ENCODE measurements at places on chromosomes 1 and 21.

- H3K27ac ChIP-seq: no peak overlapping the region
- H3K4me3 ChIP-seq: no peak overlapping the region
- no peak for DNase-seq
- H3K4me1 ChIP-seq: peaks cover 1% of the 10 kb centered on the region
Measured at GRCh38 chr21:25518491-25518911, 88.8 kb downstream of the MRPL39 start.

DNA sequence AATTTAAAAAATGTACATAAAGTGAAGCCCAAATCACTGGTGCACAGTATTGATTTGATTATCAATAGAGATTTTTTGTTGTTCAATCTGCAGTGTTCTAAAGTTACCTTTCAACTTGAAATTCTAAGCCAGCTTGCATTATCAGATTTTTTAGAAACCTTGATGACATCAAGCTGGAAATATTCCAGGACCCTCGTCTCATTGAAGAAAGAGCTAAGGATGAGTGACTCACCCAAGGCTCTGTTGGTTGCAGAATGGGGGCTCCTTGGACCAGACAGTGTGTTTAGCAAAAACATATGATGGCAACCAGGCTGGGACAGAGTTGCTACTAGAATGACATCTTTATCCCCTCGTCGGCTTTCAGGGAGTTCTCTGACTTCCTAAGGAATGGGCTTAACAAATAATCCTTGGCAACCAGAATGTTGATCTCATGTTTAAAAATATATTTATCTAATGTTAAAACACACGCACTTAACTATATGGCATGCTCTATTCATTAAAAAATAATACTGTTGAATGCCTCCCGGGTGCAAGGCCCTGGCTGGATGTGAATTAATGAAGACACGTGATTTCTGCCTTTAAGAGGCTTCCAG lies 79.7 kb downstream of the RUNX3 start:
- no peaks in the 10 kb centered on the region for H3K36me3 ChIP-seq
- 0 out of 2 replicates have a peak, but pooled peaks cover 2% of the 10 kb centered on the region for H3K4me1 ChIP-seq
- no peak for DNase-seq
- peaks cover 1% of the 10 kb centered on the region for H3K27me3 ChIP-seq
- no peak overlapping the region for H3K4me3 ChIP-seq

DNA sequence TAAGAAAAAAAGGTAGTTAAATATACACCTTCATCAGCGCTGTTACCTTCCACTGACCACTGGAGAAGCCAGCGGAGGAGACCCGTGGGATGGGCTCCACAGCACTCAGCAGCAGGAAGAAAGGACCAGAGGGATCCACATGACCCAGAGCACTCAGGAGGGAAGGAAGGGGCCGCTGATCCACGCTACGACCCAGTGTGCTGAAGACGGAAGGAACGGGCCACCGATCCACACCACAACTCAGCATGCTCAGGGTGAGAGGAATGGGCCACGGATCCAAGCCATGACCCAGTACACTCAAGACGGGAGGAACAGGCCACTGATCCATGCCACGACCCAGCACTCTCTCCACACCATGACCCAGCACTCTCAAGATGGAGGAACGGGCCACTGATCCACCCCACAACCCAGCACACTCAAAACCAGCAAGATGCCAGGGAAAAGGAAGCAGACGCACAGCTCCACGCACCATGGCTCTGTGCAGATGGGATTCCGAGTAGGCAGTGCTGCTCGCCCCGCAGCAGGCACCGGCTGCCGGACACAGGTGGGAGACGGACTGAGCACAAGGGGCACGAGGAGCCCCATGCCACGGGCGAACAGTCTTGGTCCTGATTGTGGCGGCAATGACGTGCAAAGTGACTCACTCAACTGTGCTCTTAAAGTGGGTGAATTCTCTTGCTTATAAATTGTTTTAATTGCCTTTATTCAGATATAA lies 8.7 kb downstream of the WRAP73 start:
- no peak overlapping the region for H3K27ac ChIP-seq
- H3K27me3 ChIP-seq: no peaks in the 10 kb centered on the region
- peaks cover 3% of the 10 kb centered on the region for H3K36me3 ChIP-seq
- no peak overlapping the region for H3K4me3 ChIP-seq

GRCh38 chr1:206025283-206025820 lies 1.7 kb upstream of the CTSE start:
- H3K27ac ChIP-seq: no peak overlapping the region
- no peaks in the 10 kb centered on the region for H3K27me3 ChIP-seq
- H3K4me3 ChIP-seq: no peak overlapping the region
- no peaks in the 10 kb centered on the region for H3K36me3 ChIP-seq
- H3K4me1 ChIP-seq: no peaks in the 10 kb centered on the region

DNA sequence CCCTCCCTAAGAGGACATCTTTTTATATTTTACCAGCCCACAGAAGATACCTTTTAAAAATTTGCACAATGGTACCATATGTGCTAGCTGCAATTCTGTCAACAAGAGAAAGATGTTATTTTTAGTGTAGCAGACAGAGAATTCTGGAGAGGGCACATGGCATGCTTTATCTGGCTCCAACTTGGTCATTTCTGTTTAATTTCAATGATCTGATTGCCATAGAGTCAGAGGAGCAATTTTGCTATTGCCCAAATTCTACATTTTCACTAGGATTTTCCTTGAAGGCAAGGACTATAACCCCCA lies 17.3 kb downstream of the DISC1 start:
- H3K27ac ChIP-seq: no peak overlapping the region
- H3K27me3 ChIP-seq: no peaks in the 10 kb centered on the region
- no peak for DNase-seq
- H3K4me3 ChIP-seq: no peak overlapping the region
- H3K4me1 ChIP-seq: no peaks in the 10 kb centered on the region

DNA sequence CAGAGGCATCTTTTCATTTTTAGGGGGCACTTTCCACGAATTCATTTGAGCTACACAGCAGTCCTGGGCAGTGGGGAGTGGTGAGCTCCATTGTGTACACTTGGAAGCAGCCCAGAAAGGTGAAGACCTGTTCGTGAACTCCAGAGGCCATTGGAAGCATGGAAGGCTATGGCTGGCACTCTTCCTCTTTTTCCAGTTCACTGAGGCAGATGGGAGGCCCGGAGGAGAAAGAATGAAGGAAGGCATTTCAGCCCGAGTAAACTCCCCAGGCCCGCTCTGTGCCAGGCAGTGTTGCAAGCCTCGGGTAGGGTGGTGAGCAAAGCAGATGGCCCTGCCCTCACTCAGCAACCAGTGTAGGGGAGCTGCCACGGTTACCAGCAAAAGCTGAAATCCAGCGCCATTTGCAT lies 673 bp upstream of the DHCR24 start:
- H3K4me1 ChIP-seq: no peaks in the 10 kb centered on the region
- no peak overlapping the region for H3K27ac ChIP-seq
- H3K4me3 ChIP-seq: peak overlapping the region; percentile 72

DNA sequence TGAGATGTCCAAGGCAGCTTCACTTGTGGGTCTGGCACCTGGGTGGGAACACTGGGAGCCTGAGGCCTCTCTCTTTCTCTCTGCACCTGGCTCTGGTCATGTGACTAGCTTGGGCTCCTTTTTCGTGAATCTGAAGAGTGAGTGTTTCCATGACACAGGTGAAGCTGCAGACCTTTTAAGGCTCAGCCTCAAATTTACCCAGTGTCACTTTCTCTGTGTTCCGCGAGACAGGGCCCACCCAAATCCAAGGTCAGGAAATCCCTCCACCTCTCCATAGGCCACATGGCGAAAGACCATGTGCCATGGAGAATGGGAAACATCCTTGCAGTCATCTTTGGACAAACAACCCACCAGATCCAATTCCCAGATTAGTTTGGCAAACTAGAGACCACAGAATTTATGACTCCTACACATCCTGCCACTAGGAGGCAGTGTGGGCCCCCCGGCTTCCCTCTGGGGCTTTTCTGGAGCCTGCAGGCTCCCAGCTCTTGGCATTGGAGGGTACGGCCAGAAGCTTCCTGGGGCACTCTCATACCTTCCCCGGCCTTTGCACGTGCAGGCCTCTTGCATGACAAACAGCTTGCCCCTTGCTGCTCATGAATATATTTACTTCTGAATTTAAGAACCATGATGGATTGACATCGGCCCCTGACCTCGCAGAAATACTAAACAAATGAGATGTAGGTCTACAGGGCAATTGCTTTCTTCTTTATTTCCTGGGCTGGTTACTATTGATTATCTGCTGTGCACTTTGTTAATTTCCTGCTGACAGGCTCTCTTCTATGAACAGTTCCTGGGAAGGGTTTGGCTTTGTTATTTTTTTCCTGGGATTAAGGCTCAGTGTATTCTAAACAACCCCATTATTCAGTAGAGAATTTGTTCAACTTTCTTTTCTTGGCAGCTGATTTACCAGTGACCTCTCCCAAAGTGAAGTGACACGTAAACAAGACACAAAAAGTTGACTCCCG lies 180.7 kb downstream of the KAZN start:
- H3K36me3 ChIP-seq: no peaks in the 10 kb centered on the region
- peaks cover 4% of the 10 kb centered on the region for H3K4me1 ChIP-seq
- H3K27ac ChIP-seq: no peak overlapping the region
- no peaks in the 10 kb centered on the region for H3K27me3 ChIP-seq

DNA sequence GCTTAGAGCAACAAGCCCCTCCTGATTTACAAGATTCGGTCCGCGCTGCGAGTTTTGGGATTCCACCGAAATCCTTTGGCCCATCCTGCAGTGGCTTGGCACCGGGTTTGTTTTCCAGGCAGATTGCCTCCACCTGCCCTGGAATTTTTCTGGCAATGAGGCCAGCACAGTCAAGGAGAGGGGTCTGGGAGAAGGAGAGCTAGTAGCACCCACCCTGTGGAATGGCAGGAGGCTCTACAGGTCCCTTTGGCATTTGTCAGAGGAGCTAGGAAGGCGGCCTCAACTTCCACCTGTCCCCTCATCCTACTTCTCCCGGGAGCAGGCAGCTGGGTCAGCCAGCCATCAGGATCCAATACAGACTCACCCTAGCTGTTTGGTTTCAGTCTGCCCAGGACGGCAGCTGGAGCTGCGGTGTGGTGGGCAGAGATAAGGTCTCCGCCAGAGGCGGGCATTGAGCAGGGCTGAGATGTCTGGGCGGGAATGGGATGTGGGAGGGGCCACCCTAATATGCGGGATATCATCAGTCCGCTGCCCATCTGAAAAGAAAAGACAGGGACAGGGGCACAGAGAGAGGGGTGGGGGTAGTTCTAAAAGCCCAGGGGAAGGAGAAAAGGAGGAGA lies 37.8 kb upstream of the PRELP start:
- no peaks in the 10 kb centered on the region for H3K27me3 ChIP-seq
- no peak overlapping the region for H3K4me3 ChIP-seq
- no peak for DNase-seq
- H3K36me3 ChIP-seq: no peaks in the 10 kb centered on the region
- peaks cover under 1% of the 10 kb centered on the region for H3K4me1 ChIP-seq

Data from iPS DF 6.9 (cell line).